ENCODE measurements at places on chromosomes 13 and 19. TPM values are rescaled to one million over a fixed set of nuclear protein-coding genes. Genes with fewer than 3 reads are reported as not detected.

The NLRP11 gene
- total RNA-seq: not detected

The PCDH8 gene
- not detected for total RNA-seq

The TNFSF13B gene
- total RNA-seq: 3.3 TPM

The PEAK3 gene
- not detected for total RNA-seq

The ZNF554 gene
- 4.0 TPM for total RNA-seq

The GNG14 gene
- total RNA-seq: not detected

The DHDH gene
- not detected for total RNA-seq

The NFIX gene
- total RNA-seq: 26.9 TPM

The RFXAP gene
- 6.1 TPM for total RNA-seq

The RDH8 gene
- not detected for total RNA-seq

The SYNE4 gene
- 0.91 TPM for total RNA-seq

The ZNF835 gene
- total RNA-seq: not detected

The PRR22 gene
- 6.4 TPM for total RNA-seq

The TNNT1 gene
- total RNA-seq: 46.8 TPM

The PSG3 gene
- not detected for total RNA-seq

The ZNF444 gene
- total RNA-seq: 28.1 TPM

The FPR3 gene
- not detected for total RNA-seq

The KDELR1 gene
- 134 TPM for total RNA-seq

The NLRP7 gene
- not detected for total RNA-seq

All from MCF 10A (cell line).